ENCODE measurements at places on chromosomes 5 and 9.

GRCh38 chr5:134523543-134524271, 1.8 kb upstream of the JADE2 start:
- DNase-seq: no peak

GRCh38 chr9:114096041-114096511, 3.0 kb downstream of the KIF12 start:
- DNase-seq: no peak

GRCh38 chr5:74418709-74419108, 221.8 kb downstream of the ENC1 start:
- no peak for DNase-seq

DNA sequence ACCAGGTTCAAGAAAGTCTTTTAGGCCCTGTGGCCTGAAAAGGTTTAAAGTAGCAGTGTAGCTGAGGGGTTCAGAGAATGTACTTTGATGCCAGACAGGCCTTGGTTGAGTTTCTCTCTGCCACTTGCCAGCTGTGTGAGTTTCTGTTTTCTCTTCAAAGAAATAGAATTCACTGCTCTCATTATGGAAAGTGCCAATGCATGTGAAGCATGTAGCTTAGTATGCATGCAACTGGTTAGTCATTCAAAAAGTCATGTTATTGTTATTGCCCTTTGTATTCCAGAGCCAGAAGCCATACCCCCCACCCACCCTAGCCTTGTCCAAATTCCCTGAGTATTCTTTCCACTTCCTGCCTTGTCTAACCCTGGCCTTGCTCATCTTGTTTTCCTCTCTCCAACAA, 101.7 kb downstream of the ADRB2 start:
- no peak for DNase-seq

GRCh38 chr5:151224372-151224771, 480 bp upstream of the CCDC69 start:
- DNase-seq: no peak

DNA sequence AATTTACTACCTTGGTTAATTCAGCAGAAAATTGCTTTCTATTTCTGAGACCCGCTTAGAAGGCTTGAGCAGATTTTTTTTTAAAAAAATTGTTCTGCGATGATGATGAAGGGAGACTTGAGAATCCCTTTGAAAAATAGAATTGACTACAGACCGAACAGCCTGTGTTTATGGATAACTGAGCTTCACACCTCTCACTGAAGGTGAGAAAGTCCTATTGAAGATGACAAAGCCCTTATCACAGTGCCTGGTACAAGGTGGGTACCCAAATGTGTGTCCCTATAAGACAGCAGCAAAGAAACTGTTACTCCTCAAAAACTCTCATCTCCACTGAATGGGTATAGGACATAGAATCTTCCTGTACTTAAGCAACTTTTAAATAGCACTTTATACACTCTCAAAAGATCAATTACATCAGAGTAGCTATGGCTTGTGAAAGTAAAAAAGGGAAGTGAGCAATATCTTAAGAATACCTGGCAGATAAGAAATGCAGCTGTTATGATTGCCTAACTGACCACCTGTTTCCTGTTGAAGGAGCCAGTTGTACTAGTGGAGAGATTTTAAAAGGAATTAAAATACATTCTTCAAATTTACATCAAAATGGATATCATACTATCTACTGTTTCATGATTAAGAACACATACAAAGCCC, 419.7 kb downstream of the CHSY3 start:
- no peak for DNase-seq

DNA sequence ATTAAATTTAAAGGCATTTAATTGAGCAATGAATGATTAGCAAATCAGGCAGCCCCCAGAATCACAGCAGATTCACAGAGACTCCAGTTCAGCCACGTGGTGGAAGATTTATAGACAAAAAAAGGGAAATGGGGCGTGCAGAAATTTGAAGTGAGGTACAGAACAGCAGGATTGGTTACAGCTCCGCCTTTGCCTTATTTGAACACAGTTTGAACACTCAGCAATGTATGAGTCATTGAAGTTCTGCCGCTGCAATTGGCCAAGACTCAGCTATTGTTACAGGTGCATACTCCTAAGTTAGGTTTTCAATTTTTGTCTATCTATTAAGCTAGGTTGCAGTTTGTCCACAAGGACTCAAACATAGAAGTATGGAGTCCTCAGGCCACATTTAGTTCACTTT, 157.7 kb upstream of the SLC12A2 start:
- DNase-seq: no peak

- DNase-seq: no peak
Observed at GRCh38 chr9:108662956-108663355, 192.8 kb downstream of the ACTL7B start.

DNA sequence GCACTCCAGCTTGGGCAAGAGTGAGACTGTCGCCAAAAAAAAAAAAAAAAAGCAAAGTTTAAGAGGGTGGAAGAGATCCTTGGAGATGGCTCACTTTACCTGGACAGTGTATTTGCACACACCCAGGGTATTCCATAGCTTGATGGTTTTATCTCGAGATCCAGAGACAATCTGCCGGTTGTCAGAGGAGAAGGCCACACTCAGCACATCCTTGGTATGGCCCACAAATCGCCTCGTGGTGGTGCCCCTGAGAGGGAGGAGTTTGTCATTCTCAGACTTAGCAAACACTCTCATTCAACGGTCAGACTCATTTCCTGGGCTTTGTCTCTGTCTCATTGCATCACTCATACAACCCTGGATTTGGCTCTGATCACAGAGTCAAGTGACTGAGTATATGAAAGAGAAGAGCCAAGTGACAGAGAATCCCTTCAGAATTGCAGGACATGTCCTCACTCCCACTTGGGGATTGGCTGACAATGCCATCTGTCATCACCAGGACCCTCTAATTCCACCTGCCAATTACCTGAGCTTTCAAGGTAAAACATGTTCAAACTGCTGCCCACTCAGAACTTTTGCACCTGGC, 2.2 kb downstream of the RACK1 start:
- DNase-seq: no peak

All from left kidney (tissue), 8 donors.